ENCODE measurements at places on chromosomes 5 and 9.

GRCh38 chr5:2131826-2132496, 249.2 kb upstream of the IRX4 start:
- no peak for DNase-seq

GRCh38 chr9:752201-752600, 89.3 kb upstream of the DMRT1 start:
- DNase-seq: no peak

GRCh38 chr9:98860871-98861293, 53.4 kb downstream of the GALNT12 start:
- DNase-seq: no peak

GRCh38 chr5:80835128-80835527, 125.0 kb upstream of the RASGRF2 start:
- DNase-seq: no peak

DNA sequence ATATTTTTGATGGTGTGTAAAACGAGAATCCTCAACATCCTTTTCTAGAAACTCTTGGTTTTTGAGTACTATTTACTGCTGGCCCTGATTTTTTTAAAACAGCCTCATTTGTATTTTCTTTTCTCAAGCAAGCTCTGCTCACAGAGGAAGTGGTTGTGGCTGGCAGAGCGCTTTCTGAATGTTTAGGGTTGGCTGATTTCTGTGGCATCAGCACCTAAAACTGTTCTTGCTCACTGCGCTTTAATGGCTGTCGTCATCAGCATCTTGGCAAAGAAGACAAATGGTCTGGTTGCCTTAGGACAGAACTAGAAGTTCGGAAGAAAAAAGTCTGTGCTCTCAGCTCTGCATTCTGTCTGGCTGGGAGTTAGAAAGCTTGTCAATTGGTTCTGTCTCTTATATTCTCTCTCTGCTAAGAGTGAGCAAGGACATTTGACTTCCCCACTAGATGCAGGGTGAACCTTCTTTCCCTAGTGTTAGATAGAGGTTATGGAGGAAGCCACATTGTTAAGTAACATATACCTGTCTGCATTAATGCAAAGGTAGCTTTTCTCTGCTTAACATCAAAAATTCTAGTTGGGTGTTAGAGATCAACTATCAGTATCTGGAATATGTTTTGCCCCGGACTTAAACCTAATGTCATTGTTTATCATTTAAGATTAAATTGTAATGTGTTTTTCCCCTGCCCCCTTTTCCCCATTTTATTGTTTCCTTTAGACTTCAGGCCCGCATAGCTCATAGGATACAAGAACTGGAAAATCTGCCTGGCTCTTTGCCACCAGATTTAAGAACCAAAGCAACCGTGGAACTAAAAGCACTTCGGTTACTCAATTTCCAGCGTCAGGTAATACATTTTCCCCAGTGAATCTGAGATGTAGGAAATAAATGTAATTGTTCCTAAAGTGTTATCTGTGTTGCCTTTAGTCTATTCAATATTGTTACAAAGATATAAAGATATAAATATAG, 39.0 kb downstream of the SMARCA2 start:
- peak; percentile 83 for DNase-seq

DNA sequence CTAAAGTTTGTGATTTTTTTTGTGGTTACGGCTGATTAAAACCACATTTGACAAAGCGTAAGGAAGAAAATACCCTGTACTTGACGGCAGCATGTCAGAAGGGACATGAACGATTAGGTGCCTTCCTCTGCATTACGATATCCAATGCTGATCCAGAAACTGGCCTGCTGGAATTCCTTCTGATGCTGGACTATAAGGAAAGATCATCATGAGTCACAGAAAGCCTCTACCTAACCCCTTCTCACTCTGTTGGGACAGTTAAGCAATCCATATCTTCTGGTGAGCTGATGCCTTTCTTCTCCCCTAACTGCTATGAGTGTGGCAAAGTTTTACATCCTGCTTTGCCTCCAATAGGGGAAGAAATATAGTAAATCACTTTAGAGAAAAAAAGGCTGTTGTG, 78.4 kb upstream of the PAPPA start:
- no peak for DNase-seq

DNA sequence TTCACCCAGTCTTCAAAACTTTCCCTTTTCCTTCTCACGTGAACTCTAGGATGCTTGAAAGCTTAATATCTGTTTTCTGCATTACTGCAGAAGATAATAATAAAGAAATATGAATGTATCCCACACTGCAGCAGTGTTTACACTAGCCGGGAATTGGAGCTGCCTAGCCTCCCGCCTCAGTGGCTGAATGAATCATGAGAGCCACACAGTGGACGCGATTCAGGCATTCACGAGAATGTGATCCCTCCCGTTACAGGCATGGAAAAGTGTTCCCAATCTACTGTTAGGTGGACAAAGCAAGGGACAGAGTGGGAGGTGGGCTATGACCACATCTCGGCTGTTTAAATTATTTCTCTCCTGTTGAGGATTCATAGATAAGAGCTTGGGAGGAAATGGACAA, 69.4 kb upstream of the CTSL start:
- DNase-seq: no peak

- DNase-seq: no peak
Measured at GRCh38 chr9:91654527-91654926, 230.9 kb upstream of the NFIL3 start.

GRCh38 chr9:81664638-81665222, 24.6 kb downstream of the TLE1 start:
- no peak for DNase-seq

GRCh38 chr9:125495172-125496119, 211.6 kb downstream of the MAPKAP1 start:
- no peak for DNase-seq

DNA sequence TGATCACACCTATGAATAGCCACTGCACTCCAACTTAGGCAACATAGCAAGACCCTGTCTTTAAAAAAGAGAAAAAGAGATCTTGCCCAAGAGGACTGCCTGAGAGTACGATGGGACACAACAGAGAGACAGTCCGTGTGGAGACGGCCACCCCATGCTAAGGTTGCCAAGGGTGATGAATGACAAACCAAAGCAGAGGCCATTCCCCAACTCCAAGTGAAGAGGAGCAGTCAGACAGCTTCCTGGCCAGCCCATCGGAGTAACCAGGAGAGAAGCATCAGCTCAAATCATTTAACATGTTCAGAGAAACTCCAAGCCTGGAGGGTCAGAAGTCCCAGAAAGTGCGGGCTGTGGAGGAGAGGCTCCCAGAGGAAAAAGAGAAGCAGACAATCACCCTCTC, 63.9 kb upstream of the SUB1 start:
- DNase-seq: no peak

GRCh38 chr9:27787891-27788290, 214.6 kb upstream of the C9orf72 start:
- DNase-seq: no peak

DNA sequence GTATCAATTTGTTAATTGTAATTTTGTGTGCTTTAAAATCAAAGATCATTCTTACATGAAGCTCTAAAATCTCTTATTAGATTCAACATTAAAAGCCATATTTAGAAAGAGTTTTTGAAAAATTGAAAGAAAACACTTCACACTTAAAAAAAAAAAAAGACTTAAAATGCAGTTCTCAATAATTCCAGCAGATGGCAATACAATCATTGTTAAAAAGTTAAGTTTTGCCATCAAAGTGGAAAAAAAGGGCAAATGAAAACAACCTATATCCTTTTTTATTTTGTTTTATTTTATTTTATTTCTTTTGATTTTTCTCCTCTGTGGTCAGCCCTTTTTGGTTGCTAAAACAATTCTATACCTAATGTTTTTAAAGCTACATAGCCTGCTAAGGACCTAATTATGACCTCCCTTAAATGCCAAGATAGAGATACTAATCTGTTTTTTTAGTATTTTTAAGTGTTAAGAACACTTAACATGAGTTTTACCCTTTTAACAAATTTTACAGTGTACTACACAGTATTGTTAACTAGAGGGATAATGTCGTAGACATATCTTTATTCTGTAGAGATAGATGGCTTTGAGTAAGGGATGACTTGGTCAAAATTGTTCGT, 154.2 kb upstream of the DAB2 start:
- DNase-seq: peak; percentile 14

- no peak for DNase-seq
Measured at GRCh38 chr5:118440496-118440895, 547.9 kb downstream of the DTWD2 start.

DNA sequence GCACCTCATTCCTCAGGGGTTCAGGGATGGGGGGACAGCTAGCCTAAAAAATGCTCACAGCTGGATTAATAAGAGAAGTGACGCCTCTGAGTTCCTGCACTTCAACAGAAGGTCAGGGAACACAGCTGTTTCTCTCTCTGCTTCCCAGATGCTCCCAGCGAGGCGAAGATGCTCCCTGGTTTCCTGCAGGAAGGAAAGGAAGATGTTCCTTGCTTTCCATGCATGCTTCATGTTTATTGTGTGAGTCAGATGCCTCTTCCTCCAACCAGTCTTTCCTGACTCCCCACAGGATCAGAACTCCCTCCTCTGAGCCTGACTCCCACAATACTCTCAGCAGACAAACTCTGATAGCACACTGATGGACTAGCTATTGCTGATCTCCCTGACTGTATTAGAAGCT, 71.9 kb downstream of the MFAP3 start:
- no peak for DNase-seq

DNA sequence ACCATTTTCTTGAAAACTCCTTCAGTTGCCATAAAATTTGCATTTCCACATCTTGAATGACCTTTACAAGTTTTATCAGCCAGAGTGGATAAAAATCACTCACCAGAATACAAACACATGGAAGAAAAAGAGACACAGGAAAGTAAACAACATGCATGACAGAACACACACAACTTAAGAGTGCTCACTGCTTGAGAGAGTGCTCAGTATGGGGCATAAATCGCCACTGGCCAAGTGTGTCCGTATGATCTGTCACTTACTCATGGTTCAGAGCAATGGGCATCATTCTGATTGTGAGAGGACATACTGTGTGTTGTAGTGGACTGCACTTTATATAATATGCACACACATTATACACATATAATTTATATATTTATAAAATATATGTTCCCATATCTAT, 155.6 kb upstream of the NTRK2 start:
- DNase-seq: no peak

GRCh38 chr9:87280421-87280820, 217.2 kb upstream of the DAPK1 start:
- no peak for DNase-seq

DNA sequence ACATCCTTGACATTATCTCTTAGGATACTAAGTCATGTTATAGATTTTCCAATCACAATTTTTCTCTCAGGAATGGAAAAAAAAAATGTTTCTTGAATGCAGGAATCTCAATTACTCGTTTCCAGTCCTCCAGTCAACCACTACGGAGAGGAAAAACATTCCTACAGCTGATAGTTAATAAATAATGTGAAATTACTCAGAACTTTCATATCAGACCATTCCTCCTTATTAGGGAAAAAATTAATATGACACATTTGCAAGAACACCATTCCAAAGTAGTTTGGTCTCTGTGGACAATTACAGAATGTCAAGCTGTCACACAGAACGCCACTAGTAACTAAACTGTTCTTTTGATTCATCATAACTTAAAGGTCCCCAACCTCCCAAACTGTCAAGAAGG, 31.5 kb downstream of the MED27 start:
- DNase-seq: no peak

GRCh38 chr9:134818000-134818568, 62.5 kb upstream of the FCN2 start:
- DNase-seq: no peak

DNA sequence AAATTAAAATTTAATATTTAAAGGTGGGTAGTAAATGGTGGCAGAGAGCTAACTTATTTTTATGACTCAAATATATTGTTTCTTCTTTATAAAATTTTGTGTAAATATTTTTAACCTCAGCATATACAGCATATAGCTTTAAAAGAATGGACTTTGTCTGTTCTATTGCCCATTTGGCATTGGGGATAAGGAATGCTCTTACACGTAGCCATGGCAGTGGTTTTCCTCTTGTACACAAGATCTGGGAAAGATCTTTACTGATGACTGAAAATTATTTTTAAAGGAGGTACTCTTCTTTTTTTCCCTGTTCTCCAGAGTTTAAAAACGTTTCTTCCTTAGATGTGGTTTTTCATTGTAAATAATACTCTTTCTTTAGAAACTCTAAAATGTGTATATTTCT, 75.0 kb downstream of the PBX3 start:
- DNase-seq: no peak

DNA sequence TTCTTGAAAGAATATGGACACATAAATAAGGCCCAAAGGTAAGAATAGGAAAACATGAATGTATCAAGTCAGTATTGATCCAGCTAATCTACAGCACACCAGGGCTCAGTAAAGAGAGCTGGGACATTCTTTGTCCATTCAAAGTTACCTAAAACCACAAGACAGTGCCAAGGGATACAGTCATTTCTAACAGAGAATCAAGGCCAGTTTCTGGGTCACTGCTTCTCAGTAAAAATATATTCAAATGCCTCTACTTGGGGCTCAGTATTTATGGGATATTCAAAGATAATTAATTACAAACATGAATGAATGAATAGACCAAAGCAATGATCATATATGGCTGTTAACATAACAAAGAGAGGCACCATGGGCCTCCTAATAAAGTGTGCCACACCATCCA, 34.9 kb downstream of the MTMR12 start:
- no peak for DNase-seq

DNA sequence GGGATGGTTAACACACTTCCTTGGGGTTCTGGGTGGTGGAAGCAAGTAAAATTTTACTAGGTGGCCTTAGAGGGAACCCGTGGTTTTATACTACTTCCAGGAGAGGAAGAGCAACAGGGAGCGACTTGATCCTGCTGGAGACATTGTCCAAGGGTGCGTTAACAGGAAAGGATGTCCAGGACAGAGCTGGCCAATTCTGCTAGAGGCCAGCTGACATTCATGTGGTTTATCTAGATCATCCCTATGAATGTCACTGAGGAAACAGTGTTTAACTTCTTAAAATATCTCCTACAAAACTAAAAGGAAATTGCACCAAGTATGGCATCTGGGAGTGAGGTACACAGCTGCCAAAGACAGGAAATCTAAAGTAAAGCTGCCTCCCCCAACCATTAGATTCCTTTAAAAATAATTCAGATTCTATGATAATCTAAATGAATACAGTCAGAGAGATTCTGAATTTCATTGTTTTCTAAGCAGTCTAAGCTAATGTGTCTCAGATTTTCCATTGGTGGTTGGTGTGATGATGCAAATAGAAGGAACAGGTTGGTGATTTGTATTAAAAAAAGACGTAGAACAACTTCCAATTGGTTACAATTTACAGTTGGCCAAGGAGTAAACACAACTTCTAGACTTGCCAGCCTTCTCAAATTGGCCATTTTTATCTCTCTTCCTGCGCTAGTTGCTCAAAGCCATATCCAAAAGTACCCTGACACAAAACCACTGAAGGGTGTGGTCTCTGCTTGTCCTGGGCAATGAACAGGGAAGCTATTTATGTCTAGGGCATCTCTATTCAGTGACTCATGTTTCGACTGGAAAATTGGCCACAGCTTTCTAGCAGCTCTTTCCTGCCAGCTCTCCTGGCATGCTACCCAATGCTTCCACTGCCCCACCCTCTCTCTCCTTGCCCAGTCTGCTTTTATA, 574.7 kb upstream of the MEF2C start:
- DNase-seq: no peak

GRCh38 chr9:131840220-131840619, 100.3 kb upstream of the RAPGEF1 start:
- no peak for DNase-seq
